ENCODE measurements at places on chromosomes 11 and 22. TPM values are rescaled to one million over a fixed set of nuclear protein-coding genes. Genes with fewer than 3 reads are reported as not detected.
A peak's percentile ranks its signal among the peaks of the same experiment; 100 is the strongest.

Gene UPK3A
- total RNA-seq: not detected

Gene OR2D2
- 0.44 TPM for total RNA-seq

Gene SLC22A12
- total RNA-seq: not detected

Gene MISFA
- total RNA-seq: 1.3 TPM

Gene CLCF1
- 4.3 TPM for total RNA-seq

Gene KRTAP5-2
- total RNA-seq: not detected

Gene MIOX
- total RNA-seq: not detected

Gene OR2AT4
- total RNA-seq: not detected

Gene APOBEC3H
- total RNA-seq: not detected

Gene SF3A1
- 174 TPM for total RNA-seq

Gene OR10A5
- not detected for total RNA-seq

GRCh38 chr22:46834021-46834737 lies 71.7 kb downstream of the TBC1D22A start:
- H3K36me3 ChIP-seq: no peaks in the 10 kb centered on the region
- DNase-seq: no peak
- peaks cover 4% of the 10 kb centered on the region for H3K4me1 ChIP-seq
- H3K27me3 ChIP-seq: no peaks in the 10 kb centered on the region
- H3K4me3 ChIP-seq: no peak overlapping the region
- no peak overlapping the region for H3K27ac ChIP-seq

DNA sequence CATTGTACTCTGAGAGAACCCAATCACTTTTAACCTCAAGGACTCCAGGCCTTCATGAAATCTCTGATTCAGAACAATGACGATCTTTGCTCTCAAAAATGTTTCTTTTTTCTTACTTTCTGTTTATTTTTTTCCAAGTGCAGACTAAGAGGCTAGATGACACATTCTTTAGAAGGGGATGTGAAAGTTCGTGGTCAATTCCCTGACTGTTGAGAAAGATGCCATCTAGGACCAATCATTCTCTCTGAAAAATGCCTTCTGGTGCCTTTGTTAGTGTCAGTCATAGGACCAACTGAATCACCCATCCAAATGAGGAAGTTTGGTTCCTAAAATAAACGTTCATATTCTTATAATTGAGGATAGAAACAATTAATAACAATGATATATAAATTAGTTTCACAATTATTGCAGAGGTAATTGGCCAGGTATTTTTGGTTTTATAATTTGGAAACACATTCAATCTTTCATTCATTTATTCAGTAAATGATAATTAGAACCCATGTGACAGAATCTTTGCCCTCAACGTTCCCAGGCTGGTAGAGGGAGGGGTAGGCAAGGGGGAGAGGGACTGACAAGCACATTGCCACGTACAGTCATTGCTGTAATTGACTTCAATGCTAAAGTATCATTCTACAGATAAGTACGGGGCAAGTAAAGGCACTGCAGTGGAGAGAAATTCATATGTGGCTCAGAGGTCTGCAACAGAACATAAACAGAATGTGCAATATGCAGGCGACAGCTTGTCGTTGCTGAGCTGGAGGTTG lies 333.4 kb upstream of the MPPED2 start:
- no peak for DNase-seq
- H3K4me3 ChIP-seq: no peak overlapping the region
- no peak overlapping the region for H3K27ac ChIP-seq
- no peaks in the 10 kb centered on the region for H3K27me3 ChIP-seq

DNA sequence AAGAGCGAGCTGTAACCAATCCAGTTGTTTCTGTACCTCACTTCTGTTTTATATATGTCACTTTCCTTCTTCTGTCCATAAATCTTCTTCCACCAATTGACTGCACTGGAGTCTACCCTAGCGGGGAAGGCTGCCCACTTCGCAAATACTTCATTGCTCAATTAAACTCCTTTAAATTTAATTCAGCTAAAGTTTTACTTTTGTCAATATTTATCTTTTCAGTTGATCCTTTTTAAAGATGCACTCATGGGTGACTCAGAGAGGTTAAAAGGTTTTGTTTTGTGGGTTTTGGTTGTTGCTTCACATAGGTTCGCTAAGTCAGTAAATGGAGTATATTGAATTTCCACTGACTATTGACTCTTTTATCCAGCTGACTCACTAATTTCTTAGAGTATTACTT lies 597.2 kb downstream of the DLG2 start:
- no peaks in the 10 kb centered on the region for H3K4me1 ChIP-seq
- no peak for DNase-seq
- H3K4me3 ChIP-seq: no peak overlapping the region
- no peak overlapping the region for H3K27ac ChIP-seq
- no peaks in the 10 kb centered on the region for H3K36me3 ChIP-seq

DNA sequence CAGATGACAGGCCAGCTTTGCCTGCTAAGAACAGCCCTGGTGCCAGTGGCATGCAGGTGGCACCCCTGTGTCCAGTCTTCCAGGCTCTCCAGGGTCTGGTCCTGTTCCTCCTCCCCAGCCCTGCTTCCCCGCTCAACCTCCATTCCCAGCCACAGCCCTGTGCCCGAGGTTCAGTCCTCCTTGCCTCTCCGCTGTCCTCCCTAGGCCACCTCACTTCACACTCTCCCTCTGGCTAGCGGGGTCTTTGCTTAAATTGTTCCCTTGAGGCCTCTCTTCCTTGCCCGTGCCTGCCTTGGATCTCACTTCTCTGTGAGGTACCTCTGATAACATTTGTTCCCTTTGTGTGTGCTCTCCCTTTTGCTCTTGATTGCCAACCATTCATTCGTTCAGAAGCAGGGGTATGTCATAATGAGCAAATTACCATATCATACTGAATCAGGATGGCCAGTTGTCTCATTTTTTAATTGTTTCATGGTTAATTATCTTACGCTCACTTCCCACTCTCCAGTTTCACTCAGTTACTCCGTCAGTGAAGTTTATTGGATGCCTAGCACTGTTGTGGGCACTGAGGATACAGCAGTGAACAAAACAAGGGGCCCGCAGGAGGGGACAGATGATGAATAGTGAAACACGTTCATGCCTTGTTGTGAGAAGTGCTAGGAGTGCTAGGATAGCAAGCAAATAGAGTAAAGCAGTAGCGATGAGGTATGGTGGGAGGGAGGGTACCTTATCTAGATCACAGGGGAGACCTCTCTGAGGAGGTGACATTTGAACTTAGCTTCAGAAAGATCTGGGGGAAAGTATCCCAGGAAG lies 7.4 kb downstream of the BMAL1 start:
- peaks cover 24% of the 10 kb centered on the region for H3K4me1 ChIP-seq
- no peaks in the 10 kb centered on the region for H3K27me3 ChIP-seq
- H3K36me3 ChIP-seq: no peaks in the 10 kb centered on the region
- no peak overlapping the region for H3K4me3 ChIP-seq

DNA sequence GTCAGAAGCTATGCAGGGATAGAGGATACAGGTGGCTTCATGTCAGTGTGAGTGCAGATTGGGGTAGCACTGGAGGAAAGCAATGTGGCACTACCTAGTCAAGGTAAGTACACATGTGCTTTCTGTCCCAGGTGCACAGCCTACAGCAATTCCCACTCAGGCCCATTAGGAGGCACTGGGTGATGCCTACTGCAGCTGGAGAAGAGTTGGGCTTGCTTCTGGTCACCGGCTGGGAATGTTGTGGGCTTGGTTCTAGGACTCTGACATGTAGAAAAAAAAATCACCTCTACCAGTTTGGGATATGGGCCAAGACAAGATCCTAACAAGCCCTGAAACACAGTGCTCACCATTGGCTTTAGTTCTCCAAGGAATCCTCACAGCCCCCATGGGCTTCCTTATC lies 69.7 kb downstream of the TENM4 start:
- DNase-seq: no peak
- no peaks in the 10 kb centered on the region for H3K27me3 ChIP-seq
- no peak overlapping the region for H3K27ac ChIP-seq
- no peak overlapping the region for H3K4me3 ChIP-seq
- no peaks in the 10 kb centered on the region for H3K4me1 ChIP-seq

GRCh38 chr11:84581083-84581482 lies 1046.1 kb downstream of the DLG2 start:
- DNase-seq: no peak
- no peak overlapping the region for H3K27ac ChIP-seq
- H3K4me3 ChIP-seq: no peak overlapping the region
- no peaks in the 10 kb centered on the region for H3K36me3 ChIP-seq
- H3K4me1 ChIP-seq: no peaks in the 10 kb centered on the region
- no peaks in the 10 kb centered on the region for H3K27me3 ChIP-seq

GRCh38 chr22:50338860-50339462 lies 4.2 kb upstream of the PPP6R2 start:
- no peak overlapping the region for H3K4me3 ChIP-seq
- peaks cover 13% of the 10 kb centered on the region for H3K4me1 ChIP-seq
- no peaks in the 10 kb centered on the region for H3K36me3 ChIP-seq
- H3K27ac ChIP-seq: no peak overlapping the region
- no peaks in the 10 kb centered on the region for H3K27me3 ChIP-seq

- no peaks in the 10 kb centered on the region for H3K4me1 ChIP-seq
- H3K36me3 ChIP-seq: no peaks in the 10 kb centered on the region
- H3K27me3 ChIP-seq: peaks cover 20% of the 10 kb centered on the region
- H3K4me3 ChIP-seq: no peak overlapping the region
- no peak overlapping the region for H3K27ac ChIP-seq
Measured at GRCh38 chr22:43365715-43366440, 22.7 kb upstream of the SCUBE1 start.

DNA sequence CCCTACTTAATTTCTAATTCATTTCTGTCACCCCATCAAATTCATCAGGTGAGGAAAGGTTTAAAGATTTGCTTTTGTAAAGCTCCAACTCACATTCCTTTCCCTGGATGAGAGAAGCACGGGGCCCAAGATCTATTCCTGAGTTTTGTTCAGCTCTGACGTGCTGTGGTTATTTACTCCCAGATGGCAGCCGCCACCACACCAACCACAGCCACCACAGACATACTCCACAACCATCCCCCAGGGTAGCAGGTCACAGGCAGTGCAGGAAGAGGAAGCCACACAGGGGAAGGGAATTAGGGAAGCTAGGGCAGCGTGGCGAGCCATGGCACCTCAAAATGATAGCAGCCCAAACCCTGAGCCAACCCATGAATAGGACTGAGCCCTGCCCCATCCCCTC lies 63.5 kb upstream of the CSNK2A3 start:
- H3K36me3 ChIP-seq: no peaks in the 10 kb centered on the region
- H3K4me3 ChIP-seq: no peak overlapping the region
- no peak for DNase-seq
- no peak overlapping the region for H3K27ac ChIP-seq
- no peaks in the 10 kb centered on the region for H3K27me3 ChIP-seq

GRCh38 chr11:68763181-68763721 lies 11.9 kb upstream of the TESMIN start:
- H3K36me3 ChIP-seq: peaks cover 84% of the 10 kb centered on the region
- no peaks in the 10 kb centered on the region for H3K27me3 ChIP-seq
- no peak overlapping the region for H3K27ac ChIP-seq
- peaks cover 7% of the 10 kb centered on the region for H3K4me1 ChIP-seq
- no peak for DNase-seq

GRCh38 chr22:23180301-23180892 lies at the start of gene BCR:
Gene BCR, plus strand, starts transcription at chr22:23180509. Its CDS starts 452 bp downstream, at chr22:23180961.
- peak within 1 kb of the TSS; percentile 63 for H3K4me3 ChIP-seq
- H3K36me3 ChIP-seq: no peaks in the 10 kb centered on the region
- peaks cover 46% of the 10 kb centered on the region for H3K4me1 ChIP-seq
- no peaks in the 10 kb centered on the region for H3K27me3 ChIP-seq

DNA sequence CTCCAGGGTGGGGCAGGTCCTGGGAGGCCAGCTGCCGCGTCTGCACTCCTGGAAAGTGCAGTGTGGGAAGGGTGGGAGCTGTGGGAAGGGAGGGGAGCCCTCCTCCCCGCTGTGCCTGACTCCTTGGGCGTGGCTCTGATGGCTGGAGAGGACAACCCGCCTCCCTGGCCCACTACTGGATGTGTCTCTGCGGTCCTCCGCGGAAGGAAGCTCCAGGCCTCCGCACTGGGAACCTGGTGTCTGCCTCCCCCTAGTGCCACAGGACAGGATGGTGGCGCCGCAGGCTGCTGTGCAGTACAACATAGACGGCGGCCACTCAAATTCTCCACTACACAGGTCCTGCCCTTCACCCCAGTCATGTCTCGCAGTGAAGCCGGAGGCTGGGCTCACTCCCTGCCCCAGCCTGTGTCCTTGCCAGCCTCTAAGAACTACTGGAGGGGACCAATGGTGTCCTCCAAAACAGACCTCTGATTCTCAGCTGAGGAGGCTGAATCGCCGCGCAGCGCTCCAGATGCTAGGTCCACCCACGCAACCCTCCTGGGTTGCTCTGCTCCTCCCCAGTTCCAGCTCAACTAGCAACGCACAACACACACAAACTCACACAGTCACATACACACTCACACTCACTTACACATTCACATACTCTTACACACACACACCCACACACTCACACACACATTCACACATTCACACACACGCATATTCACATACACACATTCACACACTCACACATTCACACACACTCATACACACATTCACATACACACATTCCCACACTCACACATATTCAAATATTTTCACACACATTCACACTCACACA lies 12.4 kb upstream of the DSCAML1 start:
- no peaks in the 10 kb centered on the region for H3K27me3 ChIP-seq
- DNase-seq: peak; percentile 83
- no peaks in the 10 kb centered on the region for H3K36me3 ChIP-seq
- H3K27ac ChIP-seq: peak overlapping the region; percentile 11
- H3K4me1 ChIP-seq: peaks cover 8% of the 10 kb centered on the region

- no peak overlapping the region for H3K27ac ChIP-seq
- H3K27me3 ChIP-seq: no peaks in the 10 kb centered on the region
- peaks cover 100% of the 10 kb centered on the region for H3K36me3 ChIP-seq
- H3K4me1 ChIP-seq: peaks cover 88% of the 10 kb centered on the region
- no peak overlapping the region for H3K4me3 ChIP-seq
Measured at GRCh38 chr11:117221775-117222517, 9.9 kb downstream of the PCSK7 start.

GRCh38 chr11:65077451-65077850 lies 6.4 kb downstream of the CDCA5 start:
- no peak for DNase-seq
- H3K27me3 ChIP-seq: no peaks in the 10 kb centered on the region
- H3K4me1 ChIP-seq: no peaks in the 10 kb centered on the region

DNA sequence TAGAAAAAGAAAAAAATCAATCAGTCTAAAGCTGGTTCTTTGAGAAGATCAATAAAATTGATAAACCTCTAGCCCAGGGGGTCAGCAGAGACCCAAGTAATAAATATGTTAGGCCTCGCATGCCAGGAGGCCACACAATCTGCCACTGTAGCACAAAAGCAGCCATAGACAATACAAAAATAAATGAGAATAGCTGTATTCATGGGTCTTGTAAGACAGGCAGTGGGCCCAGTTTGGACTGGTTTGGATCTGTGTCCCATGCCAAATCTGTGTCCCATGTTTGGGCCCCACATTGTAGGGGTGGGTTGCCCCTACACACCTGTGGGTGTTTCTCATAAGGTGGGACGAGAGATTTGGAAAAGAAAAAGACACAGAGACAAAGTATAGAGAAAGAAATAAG lies 6.6 kb upstream of the PLAAT4 start:
- no peak for DNase-seq
- H3K4me1 ChIP-seq: peaks cover 29% of the 10 kb centered on the region
- no peak overlapping the region for H3K27ac ChIP-seq

- no peaks in the 10 kb centered on the region for H3K27me3 ChIP-seq
- no peaks in the 10 kb centered on the region for H3K4me1 ChIP-seq
- no peak overlapping the region for H3K4me3 ChIP-seq
Measured at GRCh38 chr11:23995891-23996290, 501.0 kb upstream of the LUZP2 start.

GRCh38 chr22:39534591-39535356 lies 2.2 kb upstream of the RPS19BP1 start:
- DNase-seq: peak; percentile 95
- H3K27ac ChIP-seq: no peak overlapping the region
- H3K4me1 ChIP-seq: peaks cover 44% of the 10 kb centered on the region
- H3K36me3 ChIP-seq: peaks cover 17% of the 10 kb centered on the region
- no peak overlapping the region for H3K4me3 ChIP-seq

Measured in spleen (tissue), 13 donors.